ENCODE measurements at places on chromosomes 12 and 14.
A peak's percentile ranks its signal among the peaks of the same experiment; 100 is the strongest.

DNA sequence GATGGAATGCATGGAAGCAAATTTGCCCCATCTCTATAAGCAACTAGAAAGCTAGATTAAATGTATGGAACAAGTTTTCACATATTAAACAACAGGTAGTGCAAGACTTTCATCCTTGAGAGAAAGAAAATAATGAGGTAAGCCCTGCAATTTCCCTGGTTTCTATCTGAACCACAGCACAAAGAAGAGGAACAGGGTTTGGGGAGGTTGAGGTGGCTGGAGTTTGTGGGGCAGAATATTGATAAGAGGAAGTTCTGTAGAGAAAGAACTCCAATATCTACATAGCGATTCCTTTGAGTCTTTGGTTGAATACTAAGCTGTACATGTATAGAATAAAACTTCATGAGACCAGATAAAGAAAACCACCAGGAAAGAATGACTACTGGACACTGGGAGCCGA lies 96.3 kb upstream of the CCND2 start:
- no peak for DNase-seq

DNA sequence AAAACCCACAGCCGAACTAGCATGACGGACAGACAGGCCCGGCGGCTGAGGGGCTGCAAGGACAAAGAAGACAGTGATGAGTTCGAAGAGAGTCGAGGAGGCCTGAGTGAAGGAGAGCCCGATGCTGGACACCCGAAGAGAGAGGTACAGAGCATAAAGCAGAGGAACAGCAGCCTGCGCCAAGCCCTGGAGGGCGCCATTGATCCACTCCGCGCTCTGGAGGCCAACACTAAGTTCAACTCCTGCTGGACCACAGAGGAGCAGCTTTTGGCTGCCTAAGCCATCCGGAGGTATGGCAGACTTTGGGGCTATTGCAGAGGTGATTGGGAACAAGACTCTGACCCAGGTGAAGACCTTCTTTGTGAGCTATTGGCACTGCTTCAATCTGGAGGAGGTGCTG lies 7.8 kb upstream of the PLXNC1 start:
- DNase-seq: peak; percentile 38

DNA sequence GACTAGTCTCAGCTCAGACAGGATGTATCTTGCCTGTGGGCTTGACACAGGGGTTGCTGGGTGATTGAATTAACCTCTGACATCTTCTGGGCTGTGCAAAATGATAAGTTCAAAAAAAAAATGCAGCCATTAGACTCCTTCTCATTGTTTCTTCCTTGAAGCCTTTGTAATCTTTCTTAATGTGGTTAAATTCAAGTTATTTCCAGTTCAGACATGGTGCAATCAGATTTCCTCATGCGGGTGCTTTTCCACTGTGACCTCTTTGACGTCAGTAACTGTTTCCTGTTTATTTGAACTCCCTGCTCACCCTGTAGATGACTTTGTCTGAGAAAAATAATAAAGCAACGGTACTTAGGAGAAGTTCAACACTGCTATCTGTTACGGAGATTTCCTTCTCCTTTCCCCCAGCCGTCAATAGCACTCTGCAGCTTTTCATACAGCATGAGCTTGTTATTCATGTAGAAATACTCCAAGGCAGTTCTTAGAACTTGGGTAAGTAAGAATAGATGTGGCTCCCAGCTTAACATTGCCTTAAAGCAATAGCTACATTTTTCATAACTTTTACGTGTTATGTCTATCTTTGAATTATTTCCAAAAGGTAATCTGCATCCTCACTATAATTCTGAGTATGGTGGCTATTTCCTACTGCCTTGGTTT lies 155.5 kb downstream of the PRKCH start:
- no peak for DNase-seq

GRCh38 chr12:106317406-106318082 lies 15.0 kb downstream of the TCP11L2 start:
- DNase-seq: no peak

DNA sequence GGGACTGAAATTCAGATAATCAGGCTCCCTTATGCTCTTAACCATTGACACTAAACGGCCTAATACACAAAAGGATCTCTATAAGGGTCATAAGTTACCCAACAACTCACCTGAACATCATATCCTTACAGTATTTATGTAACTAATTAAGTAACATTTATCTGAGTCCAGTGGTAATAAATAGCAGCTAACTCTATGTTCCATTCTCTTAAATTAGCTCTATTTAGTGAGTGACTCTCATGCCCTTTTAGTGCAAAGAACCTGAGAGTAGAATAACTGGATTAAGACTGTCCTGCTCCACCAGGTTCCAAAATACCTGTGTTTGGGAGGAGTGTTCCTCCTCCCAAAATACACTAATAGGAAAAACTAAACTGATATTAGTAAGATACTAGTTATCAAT lies 9.8 kb downstream of the SCAF11 start:
- no peak for DNase-seq

DNA sequence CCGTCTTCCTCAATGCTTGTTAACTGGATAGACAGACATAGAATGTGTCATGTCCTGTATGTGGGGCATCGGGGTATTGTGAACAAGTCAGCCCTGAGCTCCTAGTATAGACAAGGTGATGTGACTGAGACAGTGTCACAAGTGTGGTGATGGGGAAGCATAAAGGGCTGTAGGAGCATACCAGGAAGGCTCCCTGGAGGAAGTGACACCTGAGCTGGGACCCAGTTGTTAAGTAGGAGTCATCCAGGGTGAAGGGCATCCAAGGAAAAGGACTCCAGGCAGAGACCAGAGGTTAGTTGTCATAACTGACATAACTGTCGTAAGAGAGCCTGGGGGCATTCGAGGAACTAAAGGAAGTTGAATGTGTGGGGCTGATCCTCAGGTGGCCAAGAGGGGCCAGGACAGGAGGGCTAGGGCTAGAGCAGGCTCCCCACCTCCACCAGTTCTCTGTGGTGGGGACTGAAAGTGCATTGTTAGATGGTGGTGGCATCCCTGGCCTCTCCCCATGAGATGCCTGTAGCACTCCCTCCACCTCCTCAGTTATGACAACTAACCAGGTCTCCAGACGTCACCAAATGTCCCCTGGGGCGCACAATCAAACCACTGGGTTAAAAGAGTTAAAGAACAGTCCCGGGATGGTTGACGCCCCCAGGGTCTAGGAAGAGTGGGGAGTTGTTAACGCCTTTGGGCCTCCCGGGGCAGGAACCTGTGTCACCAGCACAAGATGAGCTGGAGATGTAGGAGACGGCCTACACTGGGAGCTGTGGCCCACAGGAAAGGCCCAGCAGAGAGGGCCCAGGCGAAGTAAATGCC lies 2.4 kb downstream of the FICD start:
- no peak for DNase-seq

Data from stimulated activated CD8-positive, alpha-beta memory T cell treated with anti-CD3 and anti-CD28 coated beads, Interleukin-2, amount 100 ng/mL, for 48 hours (primary cell).